ENCODE measurements at places on chromosomes 2 and 18. TPM values are rescaled to one million over a fixed set of nuclear protein-coding genes. Genes with fewer than 3 reads are reported as not detected.

GRCh38 chr2:197149546-197149945 lies 161.0 kb downstream of the ANKRD44 start:
- no peak for DNase-seq

DNA sequence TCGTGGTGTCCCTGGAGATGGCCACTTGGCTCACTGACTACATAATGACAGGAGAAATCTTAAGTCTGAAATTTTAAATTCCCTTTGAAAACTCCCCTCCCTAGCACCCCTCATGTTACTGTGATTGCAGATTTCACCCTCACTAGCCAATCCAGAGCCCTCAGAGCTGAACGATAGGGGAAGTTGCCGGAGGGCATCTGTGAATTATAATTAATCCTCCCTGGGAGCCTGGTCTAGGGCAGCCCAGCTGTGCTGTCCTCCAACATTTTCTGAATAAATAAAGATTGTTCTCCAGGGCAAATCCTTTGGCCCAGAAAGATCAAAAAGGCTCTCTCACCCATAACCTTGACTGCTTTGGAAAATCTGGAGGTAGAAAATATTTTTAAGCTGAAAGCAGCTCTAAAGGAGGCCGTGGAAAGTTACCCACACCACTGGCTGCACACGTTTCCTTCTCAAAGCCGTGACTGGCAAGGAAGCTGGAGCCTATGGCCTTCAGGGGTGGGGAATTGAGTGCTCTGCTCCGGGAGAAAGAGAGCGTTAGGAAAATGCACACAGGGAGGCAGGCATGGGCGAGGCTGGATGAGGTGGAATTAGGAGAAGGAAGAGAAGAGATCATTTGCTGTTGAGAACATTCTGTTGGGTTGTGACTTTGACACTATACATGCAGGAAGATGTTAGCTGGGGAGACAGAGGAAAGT lies 68.9 kb upstream of the CNGA3 start:
- DNase-seq, result no peak

DNA sequence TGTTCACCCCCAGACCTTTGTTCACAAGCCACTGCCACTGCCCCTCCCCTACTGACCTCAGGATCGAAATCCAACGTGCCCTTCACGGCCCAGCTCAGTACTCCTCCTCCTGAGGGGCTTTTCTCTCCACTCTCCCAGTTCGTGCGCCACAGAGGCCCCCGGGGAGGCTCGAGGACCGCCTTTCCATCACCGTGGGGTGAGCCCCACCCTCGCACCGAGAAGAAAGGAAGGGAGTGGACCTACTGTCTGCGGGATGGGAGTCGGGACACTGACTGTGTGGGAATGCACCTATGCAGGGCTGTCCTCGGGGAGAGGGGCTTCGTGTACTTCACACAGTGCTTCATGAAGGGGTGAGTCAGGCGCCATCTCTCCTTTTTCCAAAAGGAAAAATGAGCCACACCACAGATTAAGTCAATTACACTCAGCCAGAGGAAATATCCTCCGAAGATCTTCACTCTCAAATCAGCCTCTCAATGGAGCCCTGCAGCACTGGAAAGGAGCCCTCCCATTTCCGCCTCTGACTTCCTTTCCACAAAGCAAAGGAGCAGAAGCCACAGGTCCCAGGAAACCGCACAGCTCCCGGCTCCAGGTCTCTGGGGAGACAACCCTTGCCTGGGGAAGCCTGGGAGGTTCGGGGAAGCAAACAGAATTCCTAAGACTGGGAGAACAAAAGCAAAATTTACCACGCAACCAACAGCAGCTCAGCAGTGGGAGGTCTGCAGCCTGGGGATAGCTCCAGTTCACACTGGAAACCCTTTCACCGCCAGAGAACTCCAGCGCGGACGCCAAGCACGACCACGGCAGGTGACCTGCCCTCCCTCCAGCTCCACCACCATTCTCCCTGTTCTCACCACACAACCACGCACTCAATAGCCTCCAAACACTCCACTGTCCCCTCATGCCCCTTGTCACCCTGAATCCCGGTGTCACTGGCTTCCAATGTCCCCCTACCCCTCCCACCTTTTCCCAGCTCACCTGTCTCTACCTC lies 21.6 kb downstream of the ADCY3 start:
- DNase-seq, result peak; percentile 61

DNA sequence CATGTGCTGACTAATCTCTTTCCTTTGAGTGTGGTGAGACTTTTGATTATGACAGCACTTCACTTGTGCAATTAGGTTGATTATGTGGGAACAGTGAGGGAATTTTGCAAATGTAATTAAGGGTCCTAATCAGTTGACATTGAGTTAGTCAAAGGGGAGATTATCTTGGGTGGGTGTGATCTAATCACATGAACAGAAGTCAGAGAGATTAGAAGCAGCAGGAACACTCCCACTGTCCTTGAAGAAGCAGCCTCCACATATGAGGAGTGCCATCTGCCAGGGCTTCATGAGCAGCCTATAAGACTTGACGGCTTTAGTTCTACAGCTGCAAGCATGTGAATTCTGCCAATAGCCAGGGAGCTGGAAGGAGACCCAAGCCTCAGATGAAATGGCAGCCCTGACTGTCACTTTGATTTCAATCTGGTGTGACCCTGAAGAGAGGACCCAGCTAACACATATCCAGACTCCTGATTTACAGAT lies 89.4 kb upstream of the APCDD1 start:
- DNase-seq, result no peak

GRCh38 chr18:5787936-5788335 lies 107.4 kb downstream of the TMEM200C start:
- no peak for DNase-seq

DNA sequence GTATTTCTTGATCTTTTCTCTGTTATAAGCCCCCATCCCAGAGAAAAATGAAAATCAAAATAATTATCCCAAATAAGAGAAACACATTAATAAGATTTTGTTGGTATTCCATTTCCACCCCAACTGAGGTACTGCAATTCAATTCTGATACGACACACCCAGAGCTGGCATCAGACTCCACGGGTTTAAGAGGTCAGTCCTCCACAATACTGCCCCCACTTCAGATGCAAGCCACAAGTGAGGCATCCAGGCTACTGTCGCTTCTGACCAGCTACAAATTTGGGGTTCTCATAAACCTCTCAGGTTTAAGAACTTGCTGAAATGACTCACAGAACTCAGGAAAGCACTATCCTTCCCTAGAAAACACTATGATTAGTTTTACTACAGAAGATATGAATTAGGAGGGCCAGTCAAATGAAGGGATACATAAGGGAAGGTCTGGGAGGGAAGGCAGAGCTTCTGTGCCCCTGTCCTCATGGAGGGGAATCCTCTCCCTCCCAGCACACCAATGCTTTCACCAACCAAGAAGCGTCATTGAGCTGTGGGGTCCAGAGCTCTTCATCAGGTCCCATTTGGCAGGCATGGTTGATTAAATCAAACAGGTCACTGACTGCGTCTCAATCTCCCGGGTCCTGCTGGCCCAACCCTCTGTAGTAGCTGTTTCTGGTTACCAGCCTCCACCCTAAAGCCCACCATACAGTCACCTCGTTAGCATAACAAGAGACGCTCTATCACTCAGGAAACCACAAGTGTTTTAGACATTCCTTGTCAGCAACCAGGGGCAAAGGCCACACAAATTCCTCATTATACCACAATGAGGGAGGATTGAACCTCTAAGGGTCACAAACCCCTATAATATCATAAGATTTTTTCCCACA lies 46.2 kb downstream of the IWS1 start:
- DNase-seq, result no peak

DNA sequence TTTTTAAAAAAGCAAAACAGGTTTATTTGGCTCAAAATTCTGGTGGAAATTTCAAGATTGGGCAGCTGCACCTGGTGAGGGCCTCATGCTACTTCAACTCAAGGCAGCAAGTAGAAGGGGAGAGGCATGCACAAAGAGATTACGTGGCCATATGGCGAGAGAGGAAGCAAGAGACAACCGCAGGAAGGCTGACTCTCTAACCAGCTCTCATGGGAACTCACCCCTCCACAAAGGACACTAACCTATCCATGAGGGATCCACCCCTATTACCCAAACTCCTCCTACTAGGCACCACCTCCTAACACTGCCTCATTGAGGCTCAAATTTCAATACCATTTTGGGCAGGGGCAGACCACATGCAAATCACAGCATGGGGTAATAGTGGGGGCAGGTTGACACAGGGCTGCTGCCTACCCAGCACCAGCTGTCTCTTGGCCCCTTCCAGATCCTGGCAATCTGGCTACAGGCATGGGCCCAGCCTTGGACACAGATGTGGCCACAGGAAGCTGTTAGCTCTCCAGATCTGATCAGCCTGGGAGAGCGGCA lies 2.0 kb upstream of the CAPN10 start:
- DNase-seq, result peak; percentile 61

DNA sequence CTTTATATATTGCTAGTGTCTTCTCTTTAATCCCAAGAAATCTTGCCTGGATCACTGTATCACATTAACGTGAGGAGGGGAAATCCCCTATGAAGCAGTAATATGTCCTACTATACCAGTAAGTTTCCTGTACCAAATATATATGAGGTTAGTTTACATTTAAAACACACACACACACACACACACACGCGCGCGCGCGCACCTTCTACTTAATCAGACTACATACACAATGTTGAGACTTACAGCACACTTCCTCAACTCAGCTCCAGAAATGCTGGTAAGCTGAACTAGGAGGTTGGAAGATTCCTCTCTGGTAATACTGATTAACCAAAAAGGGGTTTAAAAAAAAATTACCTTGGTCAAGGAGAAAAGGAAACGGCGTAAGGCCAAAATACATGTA lies 49.3 kb downstream of the USP34 start:
- DNase-seq, result no peak

GRCh38 chr2:69917852-69918251 lies 2.9 kb downstream of the MXD1 start:
- peak; percentile 55 for DNase-seq

DNA sequence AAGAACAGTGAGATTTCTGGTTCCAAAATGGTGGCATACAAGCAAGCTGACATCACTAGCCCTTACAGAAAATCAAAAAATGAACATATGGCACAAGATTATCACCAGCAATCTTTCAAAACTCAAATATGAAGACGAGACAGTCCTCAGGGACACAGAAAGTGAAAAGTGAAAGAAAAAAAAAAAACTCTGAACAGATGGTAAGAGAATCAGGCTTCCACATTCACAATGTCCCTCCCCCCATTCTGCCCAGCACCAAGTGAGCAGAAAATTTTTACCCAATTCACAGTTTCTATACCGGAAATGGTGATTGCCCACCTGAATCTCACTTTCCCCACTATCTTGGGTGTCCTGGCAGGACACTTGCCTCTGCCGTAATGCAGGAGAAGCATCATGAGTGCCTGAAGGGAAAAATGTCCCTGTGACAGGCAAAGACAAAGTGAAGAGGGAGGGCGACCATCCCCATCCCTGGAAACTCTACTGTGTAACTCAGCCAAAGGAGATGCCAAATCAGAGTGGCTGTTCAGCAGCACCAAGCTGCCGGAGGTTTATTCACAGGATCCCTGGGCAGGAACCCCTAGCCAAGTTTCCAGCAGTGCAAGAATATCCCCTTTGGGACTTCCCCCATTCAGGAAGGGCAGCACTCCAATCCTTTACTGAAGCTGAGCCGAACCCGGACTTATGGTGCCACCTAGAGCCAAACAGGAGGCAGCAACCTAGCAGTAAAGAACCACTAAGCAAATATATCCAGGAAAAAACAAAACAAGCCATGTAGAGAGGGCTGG lies 312.2 kb downstream of the LRATD1 start:
- no peak for DNase-seq

DNA sequence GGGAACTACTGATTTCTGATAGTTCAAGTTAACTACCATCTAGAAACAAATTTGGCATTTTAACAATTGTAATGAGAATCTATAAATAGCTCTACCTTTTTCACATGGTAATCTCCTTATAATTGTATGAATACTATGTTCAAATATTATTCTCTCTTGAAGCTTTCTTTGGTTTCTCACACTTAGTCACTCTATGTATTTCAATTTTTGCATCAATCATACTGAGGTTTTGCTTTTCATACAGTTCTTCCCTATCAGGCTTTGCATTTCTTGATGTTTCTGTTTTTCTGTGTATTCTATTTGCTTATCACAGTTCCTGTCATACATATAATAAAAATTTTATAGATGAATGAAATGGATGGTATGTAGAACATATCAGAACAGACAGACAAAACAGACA lies 16.0 kb downstream of the VPS54 start:
- DNase-seq, result no peak

- no peak for DNase-seq
These were observed 38.7 kb downstream of the TTC39C start for GRCh38 chr18:24053211-24053610.

DNA sequence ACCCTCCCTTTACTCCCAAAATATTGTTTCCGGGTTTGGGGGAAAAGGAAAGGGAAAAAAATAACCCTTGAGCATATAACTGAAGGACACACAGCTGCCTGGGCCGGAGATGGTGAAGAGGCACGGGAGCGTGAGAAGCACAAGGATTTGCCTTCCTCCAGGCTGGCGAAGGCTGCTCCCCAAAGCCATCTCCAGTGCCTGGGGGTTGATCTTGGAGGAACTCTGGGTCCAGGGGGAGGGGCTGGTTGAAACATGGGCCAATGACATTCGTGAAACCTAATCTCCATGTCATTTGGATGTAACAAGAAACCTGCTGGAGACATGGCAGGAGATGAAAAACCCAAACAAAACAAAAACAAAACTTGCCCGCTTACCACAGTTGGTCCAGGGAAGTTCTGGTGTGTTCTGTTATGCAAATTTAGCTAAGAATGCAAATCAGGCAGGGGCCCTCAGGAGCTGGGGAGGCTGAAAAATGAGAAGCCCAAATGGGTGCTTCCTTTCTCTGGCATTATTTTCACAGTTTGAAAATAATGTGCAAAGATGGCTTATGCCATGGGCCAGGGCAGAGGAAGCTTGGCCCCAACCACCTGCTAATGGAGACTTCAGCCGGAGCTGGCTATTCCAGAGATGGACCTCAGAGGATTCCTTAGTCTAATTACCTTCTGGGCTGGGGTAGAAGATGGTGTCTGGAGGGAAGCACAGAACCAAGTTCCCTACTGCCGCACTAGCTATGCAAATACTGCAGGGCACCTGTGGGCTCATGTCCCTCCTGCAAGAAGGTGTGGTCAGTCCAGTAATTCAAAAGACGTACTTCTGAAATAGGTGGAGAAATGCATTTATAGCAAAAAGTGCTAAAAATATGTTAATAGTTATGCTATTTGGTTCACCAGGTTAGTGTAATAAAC lies 180.9 kb downstream of the BCL2 start:
- no peak for DNase-seq

GRCh38 chr2:217664761-217665160 lies 338.0 kb downstream of the TNS1 start:
- no peak for DNase-seq

GRCh38 chr2:85994421-85994777 lies 105.6 kb upstream of the ST3GAL5 start:
- DNase-seq, result no peak

GRCh38 chr18:20988726-20989125 lies 122.9 kb downstream of the ROCK1 start:
- no peak for DNase-seq

- no peak for DNase-seq
These were observed 7.2 kb downstream of the ALKAL2 start for GRCh38 chr2:280650-281110.

- DNase-seq, result no peak
These were observed 25.4 kb upstream of the REG3G start for GRCh38 chr2:79000008-79000576.

BMP10 gene
- total RNA-seq, result not detected

DSC2 gene
- 6.8 TPM for total RNA-seq

DYSF gene
- 28.8 TPM for total RNA-seq

CD302 gene
- 71.2 TPM for total RNA-seq

INPP5D gene
- total RNA-seq, result 21.1 TPM

GKN2 gene
- total RNA-seq, result not detected

ACMSD gene
- not detected for total RNA-seq

POTEI gene
- total RNA-seq, result 0.06 TPM

TM4SF20 gene
- not detected for total RNA-seq
